ENCODE measurements at places on chromosomes 16 and 17.

DNA sequence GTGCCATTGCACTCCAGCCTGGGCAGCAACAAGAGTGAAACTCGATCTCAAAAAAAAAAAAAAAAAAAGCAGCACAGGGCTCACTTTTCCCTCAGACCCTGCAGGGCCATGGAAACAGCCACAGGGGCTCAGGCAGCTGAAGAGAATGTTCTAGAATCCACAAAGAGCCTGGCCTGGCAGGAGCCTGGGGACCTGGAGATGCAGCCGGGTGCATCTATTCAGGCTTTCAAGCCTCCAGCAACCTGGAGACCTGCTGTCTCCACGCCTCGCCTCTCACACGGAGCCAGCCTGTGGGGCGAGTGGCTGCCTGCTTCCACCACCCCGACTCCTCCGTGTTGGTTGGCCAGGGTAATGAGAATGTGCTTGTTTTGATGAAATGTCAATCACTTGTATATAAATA is 44.0 kb upstream of the MEAK7 start:
- peaks cover 54% of the 10 kb centered on the region for H3K4me1 ChIP-seq
- H3K36me3 ChIP-seq = peaks cover 47% of the 10 kb centered on the region
- H3K4me3 ChIP-seq = peak overlapping the region; percentile 87
- H3K27me3 ChIP-seq = no peaks in the 10 kb centered on the region
- H3K27ac ChIP-seq = peak overlapping the region; percentile 98
- no peak for DNase-seq

DNA sequence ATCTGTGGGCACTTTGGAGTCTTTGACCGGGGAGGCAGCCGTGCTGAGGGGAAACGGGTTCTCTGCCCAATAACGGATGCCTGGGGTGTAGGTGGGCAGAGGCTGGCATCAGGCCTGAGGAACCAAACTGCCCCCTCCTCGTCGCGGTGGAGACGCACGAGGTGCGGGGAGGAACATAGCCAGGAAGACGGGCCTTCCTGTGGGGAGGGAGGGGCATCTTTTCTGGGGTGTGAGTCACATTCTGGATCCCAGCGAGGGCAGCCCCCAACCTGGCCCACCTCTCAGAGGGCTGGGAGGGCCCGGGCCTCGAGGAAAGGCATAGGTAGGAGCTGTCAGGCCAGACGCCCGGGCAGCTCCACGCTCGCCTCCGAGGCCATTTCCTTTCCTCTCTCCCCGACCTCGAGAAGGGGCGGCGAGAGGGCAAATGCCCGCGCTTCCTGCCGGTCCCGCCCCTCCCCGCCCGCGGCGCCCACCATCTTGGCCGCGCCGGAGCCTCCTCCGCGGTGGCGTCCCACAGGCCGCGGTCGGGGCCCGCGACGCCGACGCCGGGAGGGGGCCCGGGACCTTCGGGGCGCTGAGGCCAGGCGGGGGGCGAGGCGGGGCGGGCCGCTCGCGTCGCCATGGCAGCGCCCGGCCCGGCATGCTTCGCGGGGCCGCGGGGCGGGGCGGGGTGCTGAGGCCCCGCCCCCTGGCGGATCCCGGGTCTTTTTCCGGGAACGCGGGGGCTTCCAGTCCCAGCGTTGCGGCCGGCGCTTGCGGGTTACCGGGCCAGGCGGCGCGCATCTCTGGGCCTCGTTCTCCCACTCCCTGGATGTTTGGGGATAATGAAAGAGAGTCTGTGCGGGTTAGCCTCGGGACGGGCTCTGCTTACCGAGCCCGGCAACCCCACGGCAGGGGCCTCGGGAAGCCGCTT is 13.2 kb downstream of the RAI1 start:
- peak; percentile 65 for DNase-seq
- peaks cover under 1% of the 10 kb centered on the region for H3K36me3 ChIP-seq
- H3K4me1 ChIP-seq = peaks cover 57% of the 10 kb centered on the region
- peak overlapping the region; percentile 98 for H3K27ac ChIP-seq
- peak overlapping the region; percentile 80 for H3K4me3 ChIP-seq

DNA sequence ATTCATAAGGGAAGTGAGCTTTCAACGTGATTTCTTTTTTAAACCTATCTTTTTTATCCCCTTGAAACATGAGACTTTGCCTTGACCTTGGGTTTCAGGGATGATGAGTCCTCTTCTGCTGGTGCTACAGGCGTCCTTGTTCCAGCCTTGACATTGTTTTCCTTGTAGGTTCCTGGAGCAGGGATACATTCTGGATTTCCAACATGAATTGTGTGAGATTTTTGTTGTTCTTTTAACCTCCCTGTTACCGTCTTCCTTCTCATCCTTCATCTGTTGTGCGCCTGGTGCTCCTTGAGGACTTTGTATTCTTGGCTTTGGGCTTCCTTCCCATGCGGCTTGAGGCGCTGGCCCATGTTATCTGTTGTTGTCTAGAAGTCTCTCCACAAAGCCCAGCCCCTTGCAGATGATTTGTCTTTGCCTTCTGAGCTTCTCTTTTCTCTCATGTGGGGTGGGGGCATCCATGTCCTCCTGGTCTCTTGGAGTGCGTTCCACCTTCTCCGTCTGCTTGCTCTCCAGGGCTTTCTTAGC is 283.6 kb downstream of the SNX29 start:
- H3K27me3 ChIP-seq = no peaks in the 10 kb centered on the region
- DNase-seq = no peak
- no peak overlapping the region for H3K27ac ChIP-seq
- H3K36me3 ChIP-seq = no peaks in the 10 kb centered on the region
- no peak overlapping the region for H3K4me3 ChIP-seq
- H3K4me1 ChIP-seq = no peaks in the 10 kb centered on the region

DNA sequence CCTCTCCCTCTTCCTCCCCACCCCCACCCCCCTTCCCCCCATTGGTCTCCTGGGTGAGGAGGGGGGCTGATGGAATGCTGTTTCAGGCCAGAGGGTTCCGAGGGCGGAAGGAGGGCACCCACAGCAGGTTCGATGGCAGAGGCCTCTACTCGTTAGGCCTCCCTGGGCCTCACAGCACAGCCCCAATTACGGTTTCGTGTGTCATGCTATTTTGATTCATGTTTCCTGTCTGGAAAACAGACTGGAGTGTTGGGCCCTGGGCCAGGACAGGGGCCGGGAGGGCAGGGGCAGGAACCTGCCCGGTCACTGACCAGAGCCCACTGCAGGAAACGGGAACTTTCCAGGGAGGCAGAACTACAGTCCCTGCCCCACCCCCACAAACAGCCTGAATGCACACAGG is 138.2 kb downstream of the C16orf95 start:
- H3K36me3 ChIP-seq = no peaks in the 10 kb centered on the region
- no peak overlapping the region for H3K27ac ChIP-seq
- peaks cover 2% of the 10 kb centered on the region for H3K27me3 ChIP-seq
- H3K4me3 ChIP-seq = no peak overlapping the region

DNA sequence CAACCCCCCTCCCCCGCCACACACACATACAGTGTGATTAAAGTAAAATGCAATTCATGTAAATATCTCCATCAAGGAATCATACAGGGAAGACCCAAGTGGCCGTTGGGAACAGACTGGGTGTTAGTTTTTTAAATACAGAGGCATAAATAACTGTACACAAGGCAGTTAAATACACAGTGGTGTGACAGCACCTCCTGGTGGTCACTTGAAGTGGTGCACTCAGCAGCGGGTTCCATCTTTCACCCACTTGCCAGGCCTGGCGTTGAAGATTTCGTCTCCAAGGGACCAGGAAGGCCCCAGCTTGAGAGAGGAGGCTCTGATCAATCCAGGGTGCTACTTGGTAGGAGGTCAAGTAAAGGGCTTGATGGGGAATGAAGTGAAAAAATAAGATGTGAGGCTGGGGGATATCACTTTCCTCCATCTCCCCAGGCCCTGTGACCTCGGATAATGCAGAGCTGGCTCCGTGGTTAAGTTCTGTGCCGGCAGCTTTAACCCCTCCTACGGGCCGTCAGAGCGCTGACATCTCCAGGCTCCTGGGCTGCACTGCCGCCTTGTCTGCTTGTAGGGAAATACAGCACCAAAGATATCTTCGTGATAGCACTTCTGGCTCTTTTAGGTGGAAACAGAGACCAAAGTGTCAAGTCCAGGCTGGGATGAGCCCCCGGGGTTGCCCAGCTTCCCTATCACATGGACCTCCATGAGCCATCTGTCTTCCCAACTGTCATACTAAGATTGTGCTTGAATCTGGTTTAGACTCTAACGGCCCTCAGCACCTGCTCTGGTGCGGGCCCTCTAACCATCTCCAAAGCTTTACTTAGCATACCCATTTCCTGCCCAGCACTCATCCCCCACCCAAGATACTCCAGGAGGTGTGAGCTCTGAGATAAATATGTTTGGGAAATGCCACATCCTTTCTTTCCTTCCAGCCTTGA is 20.7 kb downstream of the LGALS9 start:
- H3K4me1 ChIP-seq = peaks cover 7% of the 10 kb centered on the region
- H3K27ac ChIP-seq = no peak overlapping the region

DNA sequence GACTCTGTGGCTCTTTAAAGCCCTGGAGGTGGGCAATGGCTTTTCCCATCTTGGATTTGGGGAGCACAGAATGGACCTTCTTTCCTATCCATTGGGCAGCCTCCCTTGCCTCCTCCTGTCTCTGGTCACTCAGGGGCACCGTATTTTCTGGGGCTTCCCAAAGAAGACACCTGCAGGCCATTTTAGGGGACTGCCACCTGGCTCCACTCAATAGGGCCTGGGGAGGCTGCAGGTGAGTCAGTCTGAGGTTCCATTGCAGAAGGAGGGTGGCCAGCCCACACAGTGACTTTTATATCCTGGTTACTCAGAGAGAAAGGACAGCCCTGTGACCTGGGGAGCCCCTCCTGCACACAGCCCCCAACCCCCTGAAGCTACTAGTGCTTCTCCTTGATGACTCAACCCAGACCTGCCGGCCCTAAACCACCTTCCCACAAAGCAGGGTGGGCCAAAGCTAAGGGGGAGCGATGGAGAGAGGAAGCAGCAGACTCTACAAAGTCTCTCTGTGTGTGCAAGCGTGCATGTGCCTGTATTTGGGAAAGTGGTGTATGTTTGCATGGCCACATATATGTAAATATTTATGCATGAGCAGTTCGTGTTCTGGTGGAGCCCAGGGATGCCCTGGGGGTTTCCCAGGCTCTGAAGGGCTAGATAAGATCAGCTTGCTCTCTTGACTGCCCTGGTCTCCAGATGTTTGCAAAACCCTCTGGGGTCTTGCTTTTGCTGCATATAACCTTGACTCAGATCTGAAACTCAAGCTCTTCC is 5.0 kb downstream of the CX3CL1 start:
- H3K36me3 ChIP-seq = no peaks in the 10 kb centered on the region
- H3K27me3 ChIP-seq = no peaks in the 10 kb centered on the region
- peak overlapping the region; percentile 68 for H3K27ac ChIP-seq
- H3K4me1 ChIP-seq = peaks cover 19% of the 10 kb centered on the region

DNA sequence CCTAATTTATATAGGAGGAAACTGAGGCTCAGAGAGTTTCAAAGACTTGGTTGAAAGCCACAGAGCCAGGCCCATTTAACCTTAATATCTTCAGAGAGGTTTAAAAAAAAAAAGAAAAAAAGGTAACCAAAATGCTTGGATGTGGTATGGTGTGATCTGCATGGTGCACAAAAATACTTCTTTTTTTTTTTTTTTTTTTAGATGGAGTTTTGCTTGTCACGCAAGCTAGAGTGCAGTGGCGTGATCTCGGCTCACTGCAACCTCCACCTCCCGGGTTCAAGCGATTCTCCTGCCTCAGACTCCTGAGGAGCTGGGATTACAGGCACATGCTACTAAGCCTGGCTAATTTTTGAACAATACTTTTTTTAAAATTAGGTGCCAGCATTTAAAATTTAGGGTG is 101.8 kb downstream of the XYLT1 start:
- peak overlapping the region; percentile 99 for H3K27ac ChIP-seq
- H3K27me3 ChIP-seq = no peaks in the 10 kb centered on the region
- peaks cover 81% of the 10 kb centered on the region for H3K4me1 ChIP-seq
- peaks cover 22% of the 10 kb centered on the region for H3K36me3 ChIP-seq

DNA sequence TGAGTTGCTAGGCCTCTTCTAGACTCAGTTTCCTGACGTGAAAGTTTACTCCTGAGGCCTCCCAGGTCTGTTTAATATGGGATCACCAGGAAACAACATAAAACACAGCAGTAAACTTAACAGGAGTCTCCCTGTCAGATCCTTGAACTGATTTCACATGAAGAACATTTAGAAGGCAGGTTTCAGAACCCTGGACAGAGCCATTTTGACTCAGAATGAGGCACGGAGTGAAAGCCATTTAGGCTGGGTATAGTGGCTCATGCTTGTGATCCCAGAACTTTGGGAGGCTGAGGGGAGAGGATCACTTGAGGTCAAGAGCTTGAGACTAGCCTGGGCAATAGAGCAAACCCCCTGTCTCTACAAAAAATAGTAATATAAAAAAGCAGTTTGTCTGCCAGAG is 289.1 kb downstream of the CA10 start:
- no peak for DNase-seq
- H3K27me3 ChIP-seq = no peaks in the 10 kb centered on the region
- no peak overlapping the region for H3K27ac ChIP-seq
- H3K4me1 ChIP-seq = no peaks in the 10 kb centered on the region
- H3K36me3 ChIP-seq = no peaks in the 10 kb centered on the region

DNA sequence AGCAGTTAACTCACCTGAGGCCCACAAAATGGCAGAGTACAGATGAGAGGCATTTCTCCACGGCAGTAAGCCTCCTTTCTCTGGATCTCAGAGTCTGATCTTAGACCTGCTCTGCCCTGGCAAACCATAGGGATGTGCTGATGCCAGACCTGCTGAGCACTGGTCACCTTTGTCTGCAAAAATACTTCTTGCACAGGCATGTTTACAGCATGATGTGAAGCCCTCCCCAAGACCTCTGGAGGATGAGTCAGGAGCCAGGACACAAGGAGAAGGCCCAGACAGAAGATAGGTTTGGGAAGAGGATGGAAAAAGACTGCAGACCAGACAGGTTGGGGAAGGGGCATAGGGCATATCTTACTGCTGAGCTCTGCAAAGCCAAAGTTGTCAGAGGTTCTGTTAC is 426.6 kb downstream of the PMP22 start:
- H3K27ac ChIP-seq = no peak overlapping the region
- no peaks in the 10 kb centered on the region for H3K27me3 ChIP-seq
- H3K4me3 ChIP-seq = no peak overlapping the region
- no peaks in the 10 kb centered on the region for H3K36me3 ChIP-seq

DNA sequence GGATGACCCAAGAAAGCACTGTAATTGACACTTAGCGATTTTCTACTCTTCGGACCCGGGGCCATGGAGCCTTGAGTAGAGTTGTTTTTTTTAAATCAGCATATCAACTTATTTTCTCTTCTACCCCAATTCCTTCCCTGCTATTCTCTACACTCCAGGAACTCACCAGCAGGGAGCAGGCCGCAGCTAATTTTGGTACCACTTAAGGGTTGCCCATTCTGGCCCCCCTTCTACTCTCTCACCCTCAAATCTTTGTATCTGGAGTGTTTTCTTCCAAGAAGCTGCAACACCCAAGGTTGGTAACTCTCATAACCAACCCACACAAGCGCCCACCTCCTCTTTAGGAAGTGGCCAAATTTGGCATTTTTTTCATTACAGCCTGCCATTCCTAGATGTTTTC is 5.5 kb upstream of the ERAL1 start:
- H3K36me3 ChIP-seq = no peaks in the 10 kb centered on the region
- no peak overlapping the region for H3K27ac ChIP-seq
- no peak overlapping the region for H3K4me3 ChIP-seq
- H3K4me1 ChIP-seq = peaks cover 6% of the 10 kb centered on the region

- peak overlapping the region; percentile 38 for H3K4me3 ChIP-seq
- H3K36me3 ChIP-seq = peaks cover 14% of the 10 kb centered on the region
- H3K4me1 ChIP-seq = peaks cover 29% of the 10 kb centered on the region
- H3K27me3 ChIP-seq = no peaks in the 10 kb centered on the region
These were observed 8.9 kb upstream of the TCF25 start for GRCh38 chr16:89864527-89864820.

All from activated T-helper 2 cell treated with anti-CD3 and anti-CD28 coated beads, Interferon-gamma antibody, Interleukin-2, Interleukin-4, amounts not matched to agents 10 μg/mL and 5 μg/mL and 100 μg/mL, durations not matched to agents 14 hours and 24 hours and 36 hours (primary cell).